ENCODE measurements at places on chromosomes 2 and 18.

GRCh38 chr18:26832302-26832701, 33.2 kb downstream of the AQP4 start:
- DNase-seq, result no peak

DNA sequence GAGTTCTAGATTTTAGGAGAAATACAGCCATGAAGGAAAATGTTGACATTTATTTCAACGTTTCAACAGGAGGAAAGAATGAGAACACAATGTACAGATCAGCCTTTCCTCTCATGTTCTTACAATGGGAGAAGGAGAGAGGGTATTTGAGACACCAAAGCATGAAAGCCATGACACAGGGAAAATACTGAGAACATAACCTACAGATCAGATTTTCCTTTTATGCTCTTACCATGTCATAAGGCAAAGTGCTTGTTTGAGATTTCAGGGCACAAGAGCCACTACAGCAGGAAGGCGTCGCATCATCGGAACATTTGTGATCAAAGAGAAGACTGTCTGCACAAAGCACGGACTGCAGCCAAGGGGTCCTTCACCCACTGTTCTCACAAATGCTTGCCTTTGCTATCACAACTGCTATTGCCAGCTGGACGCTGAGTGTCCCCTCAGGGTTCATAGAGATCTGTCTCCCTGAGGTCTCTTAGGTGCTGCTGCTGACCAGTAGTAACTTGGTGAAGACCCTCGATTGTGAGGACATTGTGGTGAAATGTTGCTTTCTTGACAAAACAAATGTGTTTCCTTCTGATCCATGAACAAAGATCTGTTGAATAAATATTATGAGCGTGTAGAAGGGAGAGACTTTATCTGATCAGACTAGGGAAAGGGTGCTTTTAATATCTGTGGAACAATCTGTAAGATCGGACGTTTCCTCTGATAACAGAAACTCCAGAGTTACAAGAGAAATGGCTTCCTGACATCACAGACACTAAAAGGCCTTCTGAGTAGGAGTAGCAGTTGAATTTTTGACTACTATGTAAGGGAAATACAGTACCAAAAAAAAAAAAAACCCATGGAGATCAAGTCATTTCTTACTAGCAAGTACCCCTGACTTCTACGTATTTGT, 6.4 kb upstream of the IL1RL1 start:
- no peak for DNase-seq

DNA sequence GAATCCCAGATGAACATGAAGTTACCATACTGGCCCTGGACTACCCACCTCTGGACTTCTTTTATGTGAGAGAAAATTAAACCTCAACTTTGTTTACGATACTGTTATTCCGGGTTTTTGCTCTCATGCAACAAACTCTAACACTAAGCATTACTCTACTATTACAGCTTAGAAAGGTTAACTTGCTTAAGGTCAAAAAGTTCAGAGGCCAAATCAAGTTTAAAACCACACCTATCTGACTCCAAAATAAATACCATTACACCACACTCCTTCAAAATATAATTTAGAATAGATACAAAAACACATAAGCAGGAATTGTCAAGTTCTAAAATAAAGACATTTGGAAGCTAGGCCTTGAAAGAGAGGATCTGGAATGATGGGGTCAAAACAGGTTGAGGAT, 75.0 kb downstream of the DTNB start:
- DNase-seq, result no peak

DNA sequence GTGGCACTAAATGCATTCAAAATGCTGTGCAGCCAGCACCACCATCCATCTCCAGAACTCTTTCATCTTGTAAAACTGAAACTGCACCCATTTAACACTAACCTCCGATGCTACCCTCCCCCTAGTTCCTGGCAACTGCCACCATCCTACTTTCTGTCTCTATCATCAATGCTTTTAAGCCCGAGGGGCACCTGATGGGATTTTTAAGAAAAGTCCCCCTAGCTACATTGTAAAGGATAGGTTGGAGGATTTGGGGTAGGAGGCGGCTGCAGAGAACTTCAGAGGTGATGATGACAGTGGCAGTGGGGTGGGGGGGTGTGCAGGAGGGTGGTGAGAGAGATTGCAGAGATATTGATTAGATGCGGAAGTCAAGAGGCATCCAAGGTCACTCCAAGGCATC, 10.8 kb upstream of the YWHAQ start:
- DNase-seq, result no peak

DNA sequence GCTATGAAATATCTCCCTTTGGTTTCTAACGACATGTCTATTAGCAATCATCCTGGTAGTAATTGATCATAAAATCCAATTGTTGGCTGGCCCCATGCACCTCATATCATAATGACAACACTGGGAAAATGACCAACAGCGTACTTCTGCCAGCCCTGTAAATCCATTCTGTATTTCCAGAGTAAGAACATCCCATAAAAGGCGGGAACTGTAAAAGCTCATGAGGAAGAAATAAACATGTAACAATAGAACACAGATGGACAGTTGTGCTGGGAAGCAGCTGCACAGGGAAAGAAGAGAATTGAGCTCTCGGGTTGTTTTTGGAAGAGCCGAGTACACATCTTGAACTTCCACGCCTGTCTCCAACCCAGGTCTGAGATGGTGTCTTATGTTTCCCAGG, 218.7 kb downstream of the CMPK2 start:
- no peak for DNase-seq

DNA sequence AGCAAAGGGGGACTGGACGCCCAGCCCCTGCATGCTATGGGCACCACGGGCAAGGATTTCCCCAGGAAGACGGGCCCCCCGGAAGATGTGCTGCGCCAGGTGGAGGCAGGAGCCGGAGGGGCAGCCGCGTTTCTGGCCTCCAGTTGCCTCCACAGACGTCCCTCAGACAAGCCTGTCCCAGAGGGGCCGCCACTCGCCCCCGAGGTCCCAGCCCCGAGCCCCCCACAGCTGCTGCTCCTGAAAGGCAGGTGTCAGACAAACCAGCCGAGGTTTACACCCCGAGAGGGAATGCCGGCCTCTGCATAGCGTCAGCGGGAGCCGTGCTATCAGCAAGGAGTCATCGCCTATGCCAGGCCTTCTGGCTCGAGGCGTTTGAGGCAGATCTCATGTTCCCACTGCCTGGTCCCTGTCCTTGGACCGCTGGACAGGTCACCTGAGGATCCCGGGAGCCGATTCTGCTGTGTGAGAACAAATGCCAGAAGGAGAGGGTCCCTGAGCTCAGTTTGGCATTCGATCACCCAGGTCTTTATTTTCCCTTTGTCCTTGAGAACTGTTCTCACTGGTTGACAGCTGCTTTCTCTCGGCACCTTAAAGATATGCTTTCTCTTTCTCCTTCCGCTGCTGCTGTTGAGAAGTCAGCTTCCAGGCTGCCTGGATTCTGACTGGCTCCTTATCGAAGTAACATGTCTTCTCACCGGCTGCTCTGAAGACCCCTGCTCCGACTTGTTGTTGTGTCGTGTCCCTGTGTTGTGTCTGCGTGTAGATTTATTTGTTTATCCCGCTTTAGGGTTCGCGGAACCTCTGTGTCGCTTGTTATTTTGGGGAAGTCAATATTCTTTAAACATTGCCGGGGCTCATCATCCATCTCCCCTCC, 20.6 kb downstream of the CROCC2 start:
- no peak for DNase-seq

DNA sequence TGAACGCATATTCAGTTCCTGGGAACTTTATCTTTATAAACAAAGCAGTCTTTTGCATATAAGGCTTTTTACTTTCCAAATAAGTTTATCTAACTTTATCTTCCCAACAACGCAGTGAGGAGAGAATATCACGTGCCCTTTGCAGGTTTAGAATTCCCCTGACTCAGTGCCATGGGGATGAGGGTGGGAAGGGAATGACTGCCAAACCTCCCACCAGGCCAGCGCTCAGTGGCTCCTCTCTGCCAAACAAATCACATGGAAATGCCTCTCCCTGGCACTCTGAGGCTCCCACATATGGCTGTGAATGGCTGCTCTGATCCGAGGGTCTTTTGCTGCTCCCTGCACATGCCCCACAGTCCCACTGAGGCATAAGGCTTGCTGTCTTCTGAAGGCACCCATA, 158.3 kb downstream of the DNAH6 start:
- DNase-seq, result no peak

DNA sequence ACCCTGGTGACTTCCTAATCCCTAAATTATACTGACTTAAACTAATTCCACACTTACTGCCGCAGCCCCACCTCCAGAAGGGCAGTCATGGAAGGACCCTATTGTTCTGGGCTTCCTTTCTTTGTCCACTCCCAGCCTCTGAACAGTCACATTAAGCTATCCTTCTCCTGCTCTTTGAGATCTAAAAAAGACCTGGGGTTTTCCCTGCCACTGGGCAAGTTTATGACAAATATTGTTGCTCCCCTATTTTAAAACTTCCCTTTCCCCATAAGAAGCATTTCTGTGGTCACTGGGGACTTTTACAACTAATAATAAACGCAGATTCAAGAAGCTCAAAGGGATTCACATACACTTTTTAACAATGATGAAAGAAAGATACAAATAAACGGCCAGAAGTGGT, 47.2 kb upstream of the XPO1 start:
- no peak for DNase-seq

- no peak for DNase-seq
Observed at GRCh38 chr2:208025814-208026184, 472 bp upstream of the PLEKHM3 start.

Data from astrocyte (in vitro differentiated cells and primary cell).